ENCODE measurements at places on chromosomes 5 and 9. TPM values are rescaled to one million over a fixed set of nuclear protein-coding genes. Genes with fewer than 3 reads are reported as not detected.

DNA sequence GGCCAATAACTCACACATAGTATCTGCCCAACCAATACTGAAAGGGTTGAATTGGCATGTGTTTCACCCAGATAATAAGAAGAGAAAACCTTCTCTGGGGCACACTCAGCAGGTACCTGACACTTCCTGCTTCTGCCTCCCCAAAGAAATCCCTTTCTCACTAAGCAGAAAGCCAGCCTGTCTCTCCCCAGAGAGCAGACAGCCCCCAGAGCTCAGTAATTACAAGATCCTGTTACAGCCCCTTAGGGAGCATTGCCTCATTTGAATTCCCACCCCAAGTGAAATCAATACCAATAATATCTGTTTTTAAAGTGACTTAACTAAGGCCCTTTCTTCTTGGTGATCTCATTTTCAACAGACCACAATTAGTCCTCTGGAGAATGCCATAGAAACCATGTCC is 38.5 kb upstream of the FOXI1 start:
- no peak for DNase-seq

- no peak for DNase-seq
These were observed 3.6 kb upstream of the MACIR start for GRCh38 chr5:103254921-103255320.

- no peak for DNase-seq
These were observed 1813.5 kb upstream of the CDH6 start for GRCh38 chr5:29380029-29380428.

Gene TMEM174
- total RNA-seq = not detected

GRCh38 chr5:33321026-33321425 is 119.7 kb upstream of the TARS1 start:
- DNase-seq = no peak

- DNase-seq = no peak
These were observed 106.0 kb downstream of the RGS3 start for GRCh38 chr9:113569472-113570060.

Gene GDF9
- total RNA-seq = 0.52 TPM

DNA sequence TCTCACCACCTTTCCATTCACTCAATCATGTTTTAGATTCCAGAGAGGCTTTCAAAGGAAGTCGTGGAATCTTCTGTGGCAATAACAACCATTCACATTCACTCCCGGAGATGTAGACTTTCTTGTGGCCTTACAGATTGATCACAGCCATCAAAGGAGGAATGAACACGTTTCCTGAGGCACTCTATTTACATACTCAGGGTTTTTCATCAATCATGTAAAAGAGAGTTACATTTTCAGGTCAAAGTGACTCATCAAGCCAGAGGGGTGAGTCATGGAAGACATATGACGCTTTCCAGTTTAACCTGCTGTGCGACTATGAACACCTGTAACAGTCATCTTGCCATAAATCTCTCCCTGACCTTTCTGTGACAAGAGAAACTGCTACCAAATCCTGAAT is 39.3 kb upstream of the RAD23B start:
- DNase-seq = peak; percentile 67

Gene SLC6A19
- not detected for total RNA-seq

DNA sequence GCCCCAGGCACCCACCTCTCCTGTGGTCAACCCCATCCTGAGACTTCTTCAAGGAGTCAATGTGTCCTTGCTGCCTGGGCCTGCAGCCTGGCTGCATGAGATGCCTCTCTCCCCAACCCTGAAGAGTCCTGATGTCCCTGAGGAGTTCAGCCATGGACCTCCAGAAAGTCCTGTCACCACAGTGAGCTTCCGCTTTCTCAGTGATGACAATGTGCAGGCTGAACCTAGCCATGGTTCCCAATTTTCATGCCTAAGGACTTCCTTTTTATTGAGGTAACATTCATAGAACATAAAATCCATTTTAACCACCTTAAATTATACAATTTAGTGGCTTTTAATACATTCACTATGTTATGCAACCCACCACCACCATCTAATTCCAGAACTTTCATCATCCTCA is 29.1 kb downstream of the DAP start:
- DNase-seq = no peak

- no peak for DNase-seq
These were observed 69.6 kb downstream of the SLC28A3 start for GRCh38 chr9:84270847-84271530.

DNA sequence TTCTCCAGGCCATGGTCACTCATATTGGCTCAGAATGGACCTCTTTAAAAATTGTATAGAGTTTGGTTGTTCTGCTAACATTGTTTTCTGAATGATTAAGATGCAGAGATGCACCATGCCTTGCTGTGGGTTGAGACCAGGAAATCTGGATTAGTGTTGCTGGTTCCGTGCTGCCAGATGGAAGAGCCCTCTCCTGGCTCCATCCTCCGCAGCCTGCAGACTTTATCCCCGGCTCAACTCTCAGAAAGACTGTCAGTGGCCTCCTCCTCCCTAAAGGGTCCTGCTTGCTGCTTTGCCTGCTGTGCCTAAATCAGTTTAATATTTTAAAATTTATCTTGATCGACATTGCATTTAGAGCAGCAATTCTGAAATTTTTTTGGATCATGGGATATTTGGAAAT is 196.7 kb downstream of the TENT4A start:
- no peak for DNase-seq

Gene BARHL1
- total RNA-seq = not detected

GRCh38 chr5:122073018-122073417 is 5.0 kb downstream of the LOX start:
- DNase-seq = no peak

GRCh38 chr9:72326641-72327040 is 38.4 kb downstream of the ZFAND5 start:
- DNase-seq = no peak

DNA sequence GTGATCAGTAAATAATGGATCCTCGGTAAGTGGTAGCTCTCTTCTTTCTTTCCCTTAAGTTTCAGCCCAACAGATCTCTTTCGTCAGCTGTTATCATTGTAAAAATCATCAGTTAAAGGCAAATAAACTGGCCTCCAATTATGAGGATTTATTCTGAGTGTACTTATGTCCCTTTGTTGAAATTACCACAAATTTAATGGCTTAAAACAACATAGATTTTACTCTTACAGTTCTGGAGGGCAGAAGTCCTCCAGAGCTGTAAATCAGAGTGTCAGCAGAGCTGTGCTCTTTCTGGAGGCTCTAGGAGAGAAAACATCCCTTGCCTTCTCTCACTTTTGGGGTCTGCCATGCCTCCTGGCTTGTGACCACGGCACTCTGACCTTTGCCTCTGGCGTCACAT is 104.6 kb downstream of the INSYN2B start:
- DNase-seq = no peak

DNA sequence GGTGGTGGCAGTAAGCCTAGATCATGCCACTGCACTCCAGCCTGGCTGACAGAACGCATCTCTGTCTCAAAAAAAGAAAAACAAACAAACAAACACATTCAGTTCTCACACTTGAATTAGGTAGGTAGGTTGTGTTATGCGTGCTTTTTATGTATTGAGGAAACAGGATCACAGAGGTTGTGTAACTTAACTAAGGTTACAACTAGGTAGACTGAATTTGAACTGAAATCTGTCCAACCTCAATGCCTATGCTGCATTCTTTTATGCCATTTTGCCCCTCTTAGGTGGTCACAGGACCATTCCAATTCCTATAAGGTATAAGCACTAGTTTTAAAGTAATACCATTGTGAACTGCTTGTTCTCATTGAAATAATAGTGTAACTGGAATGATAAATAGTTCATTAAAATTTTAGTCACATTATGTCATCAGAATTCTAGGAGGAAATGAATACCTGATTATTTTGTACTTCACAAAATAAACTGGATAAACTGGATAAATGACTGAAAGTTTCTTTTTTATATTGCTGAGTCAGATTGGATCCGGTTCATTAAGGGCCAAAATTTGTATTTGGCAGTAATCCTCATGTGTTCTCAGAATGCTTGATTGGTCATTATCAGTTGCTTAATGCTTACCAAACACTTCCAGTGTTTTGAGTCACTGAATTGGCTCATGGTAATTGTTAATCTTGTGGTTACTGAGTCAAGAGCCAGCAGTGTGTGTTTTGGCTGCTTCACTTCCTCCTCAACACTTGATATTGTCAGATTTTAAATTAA is 7.1 kb downstream of the UBAP1 start:
- DNase-seq = peak; percentile 97

DNA sequence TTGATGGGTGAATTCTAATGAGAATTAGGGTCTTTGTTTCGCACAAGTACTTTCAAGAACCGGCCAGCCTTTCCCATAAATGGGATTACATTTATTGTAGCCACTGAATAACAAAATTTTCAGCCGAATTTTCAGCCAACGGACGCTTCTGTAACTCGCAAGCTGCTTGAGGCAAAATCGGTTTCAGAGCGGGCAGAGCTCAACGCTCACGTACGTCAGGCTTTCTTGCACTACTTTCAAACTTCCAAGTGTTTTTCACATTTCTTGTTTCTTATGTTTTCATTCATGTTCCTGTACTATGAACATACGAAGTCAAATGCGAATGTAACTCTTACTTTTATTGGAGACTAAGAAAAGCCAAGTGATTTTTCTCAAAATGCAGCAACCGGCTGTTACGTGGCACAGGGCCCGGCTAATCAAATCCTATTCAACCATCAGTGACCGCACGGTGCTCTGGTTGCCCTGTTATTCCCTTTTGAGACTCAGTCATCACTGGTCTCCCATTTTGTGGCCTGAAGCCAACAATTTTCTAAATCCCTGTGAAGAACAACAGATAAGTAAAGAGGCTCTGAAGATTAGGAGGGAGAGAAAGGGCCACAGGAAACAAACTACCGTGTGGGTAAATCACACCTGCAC is 68.5 kb downstream of the SLC28A3 start:
- no peak for DNase-seq

- no peak for DNase-seq
These were observed 81.2 kb downstream of the CRB2 start for GRCh38 chr9:123437201-123437600.

Gene SLCO6A1
- total RNA-seq = not detected

DNA sequence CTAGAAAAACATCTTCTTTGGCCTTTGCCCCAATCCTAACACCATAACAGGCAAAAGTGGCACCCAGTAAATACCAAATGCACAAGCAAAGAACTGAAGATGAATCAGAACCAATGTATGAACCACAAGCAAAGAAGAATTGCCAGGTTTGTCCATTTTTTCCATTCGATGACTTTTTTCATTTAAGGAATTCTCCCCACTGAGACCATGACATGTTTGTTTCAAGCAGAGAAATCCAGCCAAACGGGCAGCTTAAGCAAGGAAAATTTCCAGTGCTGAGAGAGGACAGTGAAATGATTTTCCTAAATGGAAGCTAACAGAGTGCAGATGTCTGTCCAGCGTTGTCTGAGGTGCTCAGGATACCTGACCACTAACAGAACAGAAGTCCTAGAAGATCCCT is 203.7 kb downstream of the ADAMTS12 start:
- no peak for DNase-seq

- no peak for DNase-seq
These were observed 31.6 kb downstream of the ADAM19 start for GRCh38 chr5:157543825-157544622.

DNA sequence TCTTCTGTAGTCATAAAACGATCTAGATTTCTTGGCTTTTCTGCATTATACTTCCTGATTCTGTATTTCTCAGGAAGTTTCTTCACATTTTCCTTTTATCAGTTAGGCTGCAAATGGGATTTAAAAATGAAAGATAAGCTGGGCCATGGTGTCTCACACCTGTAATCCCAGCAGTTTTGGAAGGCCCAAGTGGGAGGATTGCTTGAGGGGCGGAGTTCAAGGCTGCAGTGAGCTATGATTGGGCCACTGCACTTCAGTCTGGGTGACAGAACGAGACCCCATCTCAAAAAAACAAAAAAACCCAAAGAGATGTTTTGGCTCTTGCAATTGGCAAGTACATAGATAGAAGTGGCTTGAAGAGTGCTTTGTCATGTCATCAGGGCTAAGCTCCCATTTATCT is 26.2 kb upstream of the APC start:
- no peak for DNase-seq

Gene ZNF366
- not detected for total RNA-seq

Gene CDX1
- total RNA-seq = not detected

DNA sequence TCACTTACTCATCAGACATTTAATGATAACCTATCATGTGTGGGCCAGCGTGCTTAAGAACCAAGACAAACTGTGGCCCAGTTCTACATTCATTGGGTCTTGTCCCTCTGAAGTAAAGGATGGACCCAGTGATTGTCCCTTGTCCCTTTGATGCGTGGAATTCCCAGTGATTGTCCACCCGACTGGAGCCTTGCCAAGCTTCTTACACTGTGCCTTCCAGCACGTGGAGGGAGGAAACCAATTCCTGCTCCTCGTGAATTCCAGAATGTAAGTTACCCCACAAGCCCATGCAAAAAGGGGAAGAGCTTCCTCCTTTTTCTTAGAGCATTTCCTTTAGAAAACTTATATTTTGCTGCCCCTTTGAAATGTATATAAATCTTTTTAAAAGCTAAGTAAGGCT is 7.9 kb downstream of the CKMT2 start:
- DNase-seq = no peak

DNA sequence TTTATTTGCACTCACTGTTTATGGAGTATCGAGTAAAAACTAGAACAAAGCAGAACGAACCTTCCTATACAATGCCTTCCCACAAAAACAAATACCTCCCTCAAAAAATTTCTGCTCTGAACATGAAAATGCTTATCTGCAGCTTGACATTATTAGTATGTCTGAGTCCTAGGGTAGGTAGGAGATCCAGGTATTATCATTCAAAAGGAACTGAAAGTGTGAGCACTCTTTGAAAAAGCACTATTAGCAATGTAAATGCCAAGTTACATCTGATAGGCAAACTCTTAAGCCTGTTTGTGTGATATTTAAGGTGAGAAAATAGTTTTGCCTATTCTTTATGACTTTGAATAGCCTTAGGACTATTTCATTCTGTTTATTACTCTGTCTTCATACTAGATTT is 47.6 kb downstream of the ZSWIM6 start:
- DNase-seq = no peak

DNA sequence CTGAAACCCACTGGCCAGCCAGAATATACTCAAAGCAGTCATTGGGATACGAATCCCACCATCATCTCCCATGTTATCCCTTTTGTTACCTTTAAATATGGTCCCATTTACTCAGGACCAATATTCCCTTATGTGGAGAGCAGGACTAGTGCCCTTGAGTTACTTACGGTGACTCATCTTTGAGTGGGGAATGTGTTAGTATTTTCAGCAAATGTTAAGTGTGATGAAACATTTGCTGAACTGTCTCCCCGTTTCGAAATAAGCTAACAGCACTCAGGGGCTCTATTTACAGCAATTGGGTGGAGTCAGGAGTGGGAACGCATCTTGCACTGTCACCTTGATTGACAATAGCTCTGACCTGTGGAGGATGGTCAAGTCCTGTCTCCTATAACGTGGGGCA is 67.4 kb downstream of the CTSL start:
- DNase-seq = no peak

Gene IFNA21
- total RNA-seq = not detected

Gene PARP8
- 8.8 TPM for total RNA-seq

DNA sequence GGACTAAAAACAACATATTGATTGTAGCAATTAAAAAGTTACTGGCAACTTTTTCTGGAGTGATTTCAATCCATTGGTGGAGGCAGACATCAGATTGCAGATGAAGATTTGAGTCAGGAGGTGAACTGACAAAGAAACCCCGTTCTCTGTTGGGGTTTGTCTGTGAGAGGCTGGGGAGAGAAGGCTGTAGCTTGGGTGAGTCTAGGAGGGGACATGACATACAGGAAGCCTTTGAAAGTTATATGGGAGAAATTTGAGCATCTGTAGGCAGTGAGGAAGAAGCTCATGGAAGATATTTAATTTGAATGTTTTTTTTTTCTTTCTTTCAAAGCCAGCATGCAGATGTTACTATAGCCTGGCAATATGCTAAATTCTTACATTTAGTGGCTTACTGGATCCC is 26.0 kb downstream of the KDM4C start:
- DNase-seq = no peak

All from epithelial cell of proximal tubule (primary cell).